SK-MEL-5 (cell line): ENCODE measurements at places on chromosomes 2 and 18. TPM values are rescaled to one million over a fixed set of nuclear protein-coding genes. Genes with fewer than 3 reads are reported as not detected.
A peak's percentile ranks its signal among the peaks of the same experiment; 100 is the strongest.

Gene FEV
- not detected in 2 replicates for total RNA-seq

Gene SF3B1
- 202 and 219 TPM in 2 replicates for total RNA-seq

DNA sequence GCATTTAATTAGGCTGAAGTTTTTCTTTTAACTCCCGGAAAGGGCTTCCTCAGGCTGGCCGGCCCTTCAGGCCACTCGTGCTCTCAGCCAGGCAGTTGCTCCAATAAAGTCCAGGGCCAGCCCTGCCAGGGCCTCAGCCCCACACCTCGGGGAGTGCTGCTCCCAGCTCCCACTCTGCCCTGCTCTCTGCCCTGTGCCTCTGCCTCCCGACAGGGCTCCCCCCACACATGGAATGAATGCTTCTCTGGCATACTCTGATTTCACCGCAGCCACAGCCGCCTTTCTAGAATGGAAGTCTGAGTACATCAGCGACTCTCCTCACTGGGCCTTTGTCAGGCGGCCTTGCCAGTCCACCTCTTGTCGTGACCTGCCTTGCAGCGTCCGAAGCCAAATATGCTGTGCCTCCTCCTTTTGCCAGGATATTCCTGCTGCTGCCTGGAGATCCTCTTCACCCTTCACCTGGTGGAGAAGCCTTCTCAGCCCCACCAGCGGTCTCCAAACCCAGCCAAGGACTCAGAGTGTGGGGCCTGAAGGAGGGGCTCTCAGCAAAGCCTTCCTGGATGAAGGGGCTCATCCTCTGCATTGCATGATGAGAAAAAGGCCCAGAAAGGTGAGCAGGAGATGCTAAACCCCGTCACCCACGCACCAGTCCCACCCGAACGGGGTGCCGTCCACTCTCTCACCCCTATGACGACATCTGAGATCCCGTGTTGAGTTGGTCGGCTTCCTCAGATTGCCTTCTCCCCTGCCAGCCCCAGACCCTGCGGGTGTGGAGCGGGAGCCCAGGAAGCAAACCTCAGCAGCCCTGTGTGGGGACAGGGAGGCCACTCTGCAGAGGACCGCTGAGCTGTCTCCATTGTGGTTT is 472.7 kb upstream of the HS6ST1 start:
- no peak for DNase-seq

DNA sequence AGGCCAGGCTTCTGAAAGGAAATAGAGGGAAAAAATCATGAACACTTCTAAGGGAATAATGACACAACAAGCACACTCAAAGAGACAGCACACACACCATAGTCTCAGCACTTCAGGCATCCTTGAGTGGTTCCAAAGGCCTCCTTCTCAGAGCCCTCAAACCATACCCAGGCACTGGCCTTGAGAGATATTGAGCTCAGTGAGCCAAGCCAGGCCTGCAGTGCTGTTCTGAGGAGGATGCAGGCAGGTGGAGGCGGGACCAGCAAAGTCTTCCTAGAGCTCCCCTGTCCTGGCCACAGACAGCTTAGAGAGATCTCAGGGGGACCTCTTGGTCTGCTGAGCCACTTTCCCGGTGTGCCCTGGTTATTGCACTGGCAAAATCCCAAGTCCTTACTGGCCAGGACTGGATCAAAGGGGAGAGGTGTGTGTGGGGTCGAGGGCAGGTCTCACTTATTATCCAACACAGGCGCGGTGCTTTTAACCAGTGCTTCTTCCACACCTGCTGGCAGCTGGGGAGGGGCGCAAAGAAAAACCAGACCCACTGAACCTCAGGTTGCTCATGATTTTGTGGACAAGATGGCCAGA is 86.8 kb upstream of the HAAO start:
- DNase-seq, result no peak

- peak; percentile 54 for DNase-seq
These were observed 44.7 kb downstream of the PSD4 start for GRCh38 chr2:113218283-113219091.

- no peak for DNase-seq
These were observed 24.5 kb downstream of the UGP2 start for GRCh38 chr2:63866009-63866709.

DNA sequence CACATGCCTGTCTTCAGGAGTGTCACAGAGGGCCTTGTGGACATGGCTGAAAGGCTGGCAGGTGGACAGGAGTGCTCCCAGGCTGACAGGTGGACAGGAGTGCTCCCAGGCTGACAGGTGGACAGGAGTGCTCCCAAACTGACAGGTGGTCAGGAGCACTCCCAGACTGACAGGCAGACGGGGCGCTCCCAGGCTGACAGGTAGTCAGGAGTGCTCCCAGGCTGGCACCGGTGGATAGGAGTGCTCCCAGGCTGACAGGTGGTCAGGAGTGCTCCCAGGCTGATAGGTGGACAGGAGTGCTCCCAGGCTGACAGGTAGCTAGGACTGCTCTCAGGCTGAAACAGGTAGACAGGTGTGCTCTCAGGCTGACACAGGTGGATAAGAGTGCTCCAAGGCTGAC is 16.6 kb downstream of the ANO7 start:
- DNase-seq, result no peak

Gene DQX1
- total RNA-seq, result 0.16 and 0.21 TPM in 2 replicates

DNA sequence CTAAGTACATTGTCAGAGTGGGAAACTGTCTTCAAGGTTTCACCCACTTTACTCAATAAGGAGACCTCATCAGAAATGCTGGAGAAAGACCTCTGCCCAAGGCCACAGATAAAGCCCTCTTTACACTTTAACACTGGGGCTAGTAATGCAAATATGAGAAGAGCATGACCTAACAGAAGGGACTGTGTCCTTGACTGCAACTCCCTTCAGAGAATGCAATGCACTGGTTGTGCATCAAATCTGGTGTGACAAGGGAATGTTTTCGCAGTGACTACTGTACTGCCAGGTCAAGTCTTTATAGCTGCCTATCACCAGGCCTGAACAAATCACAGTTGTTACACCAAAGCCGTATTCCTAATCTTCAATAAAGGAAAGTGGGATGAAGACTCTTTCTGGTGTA is 28.6 kb downstream of the CDH19 start:
- no peak for DNase-seq

- DNase-seq, result no peak
These were observed 144.1 kb downstream of the NCOA1 start for GRCh38 chr2:24635181-24635580.

GRCh38 chr2:173232956-173233744 is 121.5 kb upstream of the CDCA7 start:
- no peak for DNase-seq

Gene RAMP1
- 0.26 TPM in 1 of 2 replicates, not detected in the other for total RNA-seq

- no peak for DNase-seq
These were observed 115.2 kb downstream of the INHBB start for GRCh38 chr2:120461092-120461491.

Gene SERPINB3
- total RNA-seq, result not detected in 2 replicates

- DNase-seq, result peak; percentile 51
These were observed 73.4 kb downstream of the INPP4A start for GRCh38 chr2:98518101-98518500.

Gene CD28
- not detected in 2 replicates for total RNA-seq

- DNase-seq, result no peak
These were observed 38.3 kb downstream of the SFXN5 start for GRCh38 chr2:73033142-73033765.

- no peak for DNase-seq
These were observed 986.7 kb upstream of the CDH2 start for GRCh38 chr18:29163596-29163995.

DNA sequence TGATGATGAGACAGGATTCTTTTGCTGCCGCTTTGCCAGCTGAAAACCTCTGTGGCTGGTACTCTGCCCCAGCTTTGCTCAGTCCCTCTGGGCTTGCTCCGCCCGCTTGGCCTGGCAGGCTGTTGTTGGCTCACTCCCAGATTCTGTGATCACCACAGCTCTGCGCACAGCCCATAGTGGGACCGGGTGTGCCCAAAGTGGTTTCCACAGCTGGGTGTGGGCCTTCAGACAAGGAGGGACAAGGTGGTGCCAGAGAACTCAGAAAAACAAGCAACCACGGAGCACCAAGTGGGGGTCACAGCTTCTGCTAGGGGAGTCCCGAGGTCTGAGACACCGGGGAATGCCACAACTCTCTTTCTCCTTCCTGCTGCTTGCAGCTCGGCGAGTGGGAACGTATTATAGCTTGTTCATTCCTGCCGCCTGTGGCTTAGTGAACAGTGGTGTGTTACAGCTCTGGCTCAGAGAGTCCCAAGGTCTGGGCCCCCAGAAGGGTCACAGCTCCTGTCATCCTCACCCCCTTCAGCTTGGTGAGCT is 9.2 kb upstream of the KYNU start:
- DNase-seq, result no peak

- DNase-seq, result peak; percentile 91
These were observed at the start of gene LIMS1 for GRCh38 chr2:108533832-108534583. LIMS1 (plus strand) TSS chr2:108534470; CDS start chr2:108534563, 93 bp downstream.

- no peak for DNase-seq
These were observed at the start of gene MALL for GRCh38 chr2:110115291-110116032. MALL (minus strand) TSS chr2:110115822; CDS start chr2:110115792, 30 bp downstream.

Gene IGFBP5
- 0.03 and 0.48 TPM in 2 replicates for total RNA-seq

Gene ACMSD
- total RNA-seq, result not detected in 2 replicates

DNA sequence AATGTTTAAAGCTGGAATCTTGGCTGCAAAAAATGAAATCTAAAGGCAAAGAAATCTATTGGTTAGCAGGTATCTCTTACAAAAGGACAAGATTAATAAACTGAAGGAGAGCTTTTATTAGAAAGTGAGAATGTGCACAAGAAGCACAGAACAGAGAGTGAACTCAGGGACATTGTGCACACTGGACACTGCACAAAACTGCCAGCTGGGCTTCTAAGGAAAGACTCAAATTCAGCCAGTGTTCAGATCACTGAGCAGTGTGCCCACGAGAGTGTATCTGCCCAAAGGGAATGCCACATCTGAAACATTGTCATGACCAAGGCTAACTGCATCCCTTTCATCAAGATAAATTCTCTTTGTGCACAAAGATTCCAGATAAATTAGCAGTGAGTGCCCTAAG is 129.7 kb upstream of the KCNH7 start:
- DNase-seq, result no peak

Gene FRZB
- total RNA-seq, result not detected in 2 replicates
